ENCODE measurements at places on chromosomes 13 and 19.
A peak's percentile ranks its signal among the peaks of the same experiment; 100 is the strongest.

DNA sequence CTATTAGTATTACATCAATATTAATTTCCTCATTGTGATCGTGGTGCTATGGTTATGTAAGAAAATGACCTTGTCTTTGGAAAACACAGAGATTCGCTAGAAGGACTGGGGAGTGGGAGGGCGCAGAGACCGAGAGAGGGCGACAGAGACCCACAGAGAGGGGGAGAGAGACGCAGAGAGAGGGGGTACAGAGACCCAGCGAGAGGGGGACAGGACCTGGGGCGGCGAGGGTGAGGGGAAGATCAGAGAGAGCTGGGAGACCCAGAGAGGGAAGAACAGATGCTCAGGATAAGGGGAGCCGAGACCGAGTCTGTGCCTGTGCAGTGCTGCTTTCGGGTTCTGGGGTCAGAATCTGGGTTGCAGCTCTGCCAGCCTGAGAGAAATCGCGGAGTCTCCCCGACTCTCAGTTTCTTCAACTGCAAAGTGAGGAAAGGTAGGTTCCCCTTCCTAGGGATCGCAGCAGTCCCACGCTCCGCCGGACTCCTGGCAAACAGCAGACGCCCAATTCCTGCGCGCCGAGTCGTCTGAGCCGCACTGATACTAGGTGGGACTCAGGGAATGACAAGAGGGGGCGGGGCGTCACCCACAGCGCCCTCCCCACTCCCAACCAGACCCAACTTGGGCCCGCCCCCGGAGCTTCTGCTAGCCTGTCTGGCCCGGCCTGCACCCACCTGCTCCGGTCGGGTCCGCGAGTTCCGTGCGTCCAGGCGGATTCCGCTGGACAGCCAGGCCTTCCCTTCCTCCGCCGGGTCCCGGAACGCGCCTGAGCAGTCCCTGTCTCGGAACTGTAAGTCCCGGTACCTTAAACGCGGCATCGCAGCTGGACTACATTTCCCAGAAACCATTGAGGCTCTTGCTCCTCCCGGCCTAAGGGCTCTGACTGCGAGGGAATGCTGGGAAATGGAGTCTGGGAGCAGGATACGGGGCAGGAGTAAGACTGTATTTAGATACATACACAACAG lies 15.3 kb downstream of the IZUMO2 start:
- DNase-seq = peak; percentile 49

- no peak for DNase-seq
Measured at GRCh38 chr19:12773571-12773970, 1.8 kb downstream of the HOOK2 start.

DNA sequence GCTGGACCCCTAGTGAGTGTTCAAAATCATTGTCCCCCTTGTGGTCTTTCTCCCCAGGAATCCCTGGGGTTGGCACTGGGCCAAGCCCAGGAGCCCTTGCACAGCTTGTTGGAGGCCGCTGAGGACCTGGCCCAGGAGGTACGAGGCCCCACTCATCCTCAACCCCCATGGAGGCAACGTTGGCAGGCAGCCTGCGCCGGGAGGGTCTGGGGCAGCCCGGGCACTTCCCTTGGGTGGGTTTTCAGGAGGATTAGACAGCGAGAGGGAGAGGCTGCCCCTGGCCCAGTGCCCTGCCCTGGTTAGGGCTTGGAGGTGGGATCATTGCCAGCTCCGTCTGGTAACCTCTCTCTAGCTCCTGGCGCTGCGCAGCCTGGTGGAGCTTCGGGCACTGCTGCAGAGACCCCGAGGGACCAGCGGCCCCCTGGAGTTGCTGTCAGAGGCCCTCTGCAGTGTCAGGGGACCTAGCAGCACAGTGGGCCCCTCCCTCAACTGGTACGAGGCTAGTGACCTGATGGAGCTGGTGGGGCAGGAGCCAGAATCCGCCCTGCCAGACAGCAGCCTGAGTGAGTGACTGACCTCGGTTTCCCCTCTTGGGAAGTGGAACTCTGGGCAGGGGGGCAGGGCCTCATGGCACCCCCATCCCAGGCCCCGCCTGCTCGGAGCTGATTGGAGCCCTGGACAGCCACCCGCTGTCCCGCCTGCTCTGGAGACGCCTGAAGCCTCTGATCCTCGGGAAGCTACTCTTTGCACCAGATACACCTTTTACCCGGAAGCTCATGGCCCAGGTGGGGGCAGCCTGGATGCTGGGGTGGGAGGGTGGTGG lies 3.0 kb downstream of the ABCA7 start:
- no peak for DNase-seq

- DNase-seq = no peak
Measured at GRCh38 chr13:99796175-99796819, 175.3 kb downstream of the ZIC5 start.

DNA sequence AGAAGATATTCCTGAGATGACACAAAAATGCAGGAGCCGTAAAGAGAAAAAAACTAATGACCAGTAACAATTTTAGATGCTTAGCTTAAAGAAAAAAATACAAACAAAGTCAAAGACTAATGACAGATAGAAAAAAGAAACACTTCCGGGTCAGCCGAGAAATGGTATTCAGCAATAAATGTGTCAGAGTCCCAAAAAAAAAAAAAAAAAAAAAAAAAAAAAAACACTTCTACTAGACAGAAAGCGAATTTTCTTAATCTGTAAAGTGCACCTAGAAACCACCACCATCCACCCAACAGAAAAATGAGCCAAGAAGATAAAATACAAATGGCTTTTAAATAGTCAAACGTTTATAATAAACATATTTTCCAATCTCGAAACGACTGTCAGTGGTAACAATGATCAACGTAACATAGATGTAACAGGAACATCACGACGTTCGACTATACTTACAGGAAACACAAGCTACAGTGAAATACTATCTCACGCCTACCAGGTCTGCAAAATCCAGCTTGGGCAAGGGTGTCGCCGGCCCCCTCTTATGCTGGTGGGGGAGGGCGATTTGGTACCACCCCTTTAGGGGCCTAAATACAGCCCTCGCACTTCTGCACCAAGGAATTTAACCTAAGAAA lies 10.6 kb downstream of the ABHD17A start:
- no peak for DNase-seq

DNA sequence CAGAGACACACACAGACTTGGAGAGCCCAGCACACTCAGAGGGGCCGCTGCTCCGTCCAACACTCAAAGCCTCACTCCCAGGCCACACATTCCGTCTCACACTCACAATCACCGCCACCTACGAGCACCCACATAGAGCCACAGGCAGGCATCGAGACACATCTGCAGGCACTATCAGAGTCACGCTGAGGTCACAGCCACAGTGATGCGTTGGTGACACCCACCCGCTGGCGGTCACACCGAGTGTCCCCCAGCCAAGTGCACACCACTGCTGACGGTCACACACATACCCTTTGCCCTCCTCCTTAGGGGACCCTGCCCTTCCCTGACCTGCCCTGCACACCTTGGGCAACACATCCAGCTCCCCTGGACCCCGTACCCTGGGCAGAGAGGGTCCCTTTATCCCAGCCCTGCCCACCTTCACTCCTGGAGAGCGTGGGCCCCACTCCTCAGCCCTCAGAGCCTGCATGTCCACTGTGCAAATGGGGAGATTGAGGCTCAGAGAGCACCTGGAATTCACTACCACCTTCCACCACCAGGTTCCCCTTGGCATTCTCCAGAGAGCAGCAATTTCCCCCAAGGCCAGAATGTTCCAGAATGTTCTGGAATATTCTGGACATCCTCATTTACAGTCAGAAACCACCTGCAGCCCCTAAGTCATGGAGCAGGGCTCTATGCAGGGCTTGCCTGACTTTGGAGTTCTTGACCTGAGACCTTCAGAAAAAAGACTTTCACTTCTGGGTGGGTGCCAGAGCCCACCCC lies 5.4 kb downstream of the FUT5 start:
- no peak for DNase-seq

DNA sequence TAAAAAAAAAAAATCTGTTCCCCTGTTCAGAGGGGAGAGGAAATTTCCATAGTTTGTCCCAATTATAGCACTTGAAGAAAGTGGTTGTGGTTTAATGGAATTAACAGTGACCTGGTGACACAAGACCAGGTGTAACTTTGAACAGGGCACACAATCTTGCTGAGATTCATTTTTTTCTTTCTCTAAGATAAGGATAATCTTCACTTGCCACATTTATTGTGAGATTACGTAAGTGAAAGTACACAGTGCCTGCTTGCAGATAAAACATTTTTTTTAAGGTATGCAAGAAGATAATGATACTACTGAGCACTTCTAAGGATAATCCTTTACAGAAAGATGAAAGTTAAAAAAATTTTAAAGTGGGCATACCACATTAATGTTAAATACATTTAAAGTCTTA lies 448.1 kb downstream of the DIAPH3 start:
- DNase-seq = no peak

DNA sequence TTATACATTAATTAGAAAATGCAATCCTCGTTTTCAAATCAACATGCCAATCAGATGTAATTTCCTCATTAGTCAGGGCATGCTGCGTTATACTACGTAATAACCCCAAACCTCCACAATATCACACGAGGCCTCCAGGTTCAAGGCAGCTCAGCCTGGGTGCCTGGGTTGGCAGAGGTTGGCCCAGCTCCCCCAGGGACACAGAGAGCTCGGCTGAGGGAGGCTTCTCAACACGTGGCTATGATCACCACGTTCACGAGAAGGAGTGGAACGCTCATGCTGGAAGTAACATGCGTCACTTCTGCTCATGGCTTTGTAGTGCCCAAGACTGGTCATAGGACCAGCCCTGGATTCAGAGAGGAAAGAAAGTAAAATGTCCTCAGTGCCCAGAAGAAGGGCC lies 144.9 kb upstream of the SOX1 start:
- DNase-seq = no peak

GRCh38 chr19:46599716-46600373 lies 1.3 kb upstream of the CALM3 start:
- no peak for DNase-seq

GRCh38 chr19:2823646-2824045 lies 4.0 kb downstream of the ZNF554 start:
- DNase-seq = no peak

- DNase-seq = no peak
Measured at GRCh38 chr19:6803036-6803404, 30.5 kb downstream of the VAV1 start.

GRCh38 chr13:97221466-97221865 lies 667 bp upstream of the MBNL2 start:
- no peak for DNase-seq

GRCh38 chr13:99656844-99657381 lies 155.6 kb downstream of the TM9SF2 start:
- DNase-seq = no peak

GRCh38 chr19:46766569-46767317 lies 20.5 kb upstream of the STRN4 start:
- no peak for DNase-seq

GRCh38 chr13:86856991-86857390 lies 814.2 kb upstream of the SLITRK5 start:
- no peak for DNase-seq

GRCh38 chr19:52410276-52410675 lies 12.6 kb downstream of the ZNF528 start:
- no peak for DNase-seq

DNA sequence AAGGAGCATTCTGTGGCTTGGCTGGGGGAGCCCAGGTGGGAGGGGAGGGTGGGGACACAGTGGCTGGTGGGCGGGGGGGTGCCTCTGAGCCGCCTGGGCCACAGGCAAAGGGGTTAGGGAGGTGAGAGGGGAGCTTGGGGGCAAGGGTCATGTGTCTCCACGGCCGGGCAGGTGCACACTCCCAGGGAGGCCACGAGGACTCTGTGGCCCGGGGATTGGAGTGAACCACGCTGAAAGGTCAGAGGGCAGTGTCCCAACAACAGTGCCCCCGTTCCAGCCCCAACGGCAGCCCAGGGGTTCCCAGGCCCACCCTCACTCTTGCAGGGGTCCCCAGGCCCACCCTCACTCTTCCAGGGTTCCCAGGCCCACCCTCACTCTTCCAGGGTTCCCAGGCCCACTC lies 9.6 kb downstream of the C2CD4C start:
- no peak for DNase-seq

- DNase-seq = no peak
Measured at GRCh38 chr19:49390929-49391359, 2.9 kb downstream of the KASH5 start.
